ENCODE measurements at places on chromosomes 7 and 10.
A peak's percentile ranks its signal among the peaks of the same experiment; 100 is the strongest.

- no peak for DNase-seq
Observed at GRCh38 chr10:71378336-71379117, 18.2 kb upstream of the CDH23 start.

- DNase-seq = peak; percentile 79
Observed at GRCh38 chr7:94972296-94972695, 64.9 kb downstream of the PPP1R9A start.

- no peak for DNase-seq
Observed at GRCh38 chr10:117222976-117223692, 17.8 kb upstream of the SLC18A2 start.

- no peak for DNase-seq
Observed at GRCh38 chr7:1113548-1113885, 25.6 kb downstream of the GPER1 start.

DNA sequence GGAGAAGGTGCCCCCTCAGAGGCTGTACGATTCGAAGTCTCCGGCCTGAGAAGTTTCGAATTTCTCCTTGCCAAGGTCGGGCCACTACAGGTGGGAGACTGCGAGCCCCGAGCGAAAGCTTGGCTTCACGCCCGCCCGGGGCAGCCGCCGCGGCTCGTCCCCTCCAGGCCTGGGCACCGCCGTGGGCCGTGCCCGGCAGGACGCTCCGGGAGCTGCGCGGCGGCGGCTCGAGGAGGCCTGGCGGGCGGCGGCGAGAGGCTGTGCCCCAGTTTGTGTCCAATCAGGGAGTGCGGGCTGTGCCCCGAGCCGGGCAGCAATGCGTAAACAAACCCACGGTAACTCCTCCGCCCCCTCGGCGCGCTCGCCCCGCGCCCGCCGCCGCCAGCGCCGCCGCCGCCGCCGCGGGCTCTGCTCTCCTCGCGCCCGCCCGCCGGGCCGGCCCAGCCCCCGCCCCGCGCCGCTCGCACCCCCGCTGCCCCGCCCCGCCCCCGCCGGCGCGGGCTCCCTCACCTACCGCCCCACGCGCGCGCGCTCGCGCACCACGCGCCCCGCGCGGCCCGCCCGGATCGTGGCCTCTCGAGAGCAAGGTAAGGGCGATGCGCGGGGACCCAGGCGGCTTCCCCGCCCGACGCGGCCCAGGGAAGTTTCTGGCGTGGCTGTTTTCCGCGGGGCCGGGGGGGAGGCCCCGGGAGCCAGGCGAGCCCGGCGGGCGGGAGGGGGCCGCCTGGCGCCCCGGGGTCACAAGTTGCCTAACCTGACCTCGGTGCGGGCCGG lies 57.8 kb upstream of the PCGF5 start:
- DNase-seq = peak; percentile 51

All from fibroblast of skin of right biceps (primary cell).